Sigmoid colon (tissue), 7 donors: ENCODE measurements at places on chromosomes 1 and 21. TPM values are rescaled to one million over a fixed set of nuclear protein-coding genes. Genes with fewer than 3 reads are reported as not detected.

GRCh38 chr1:208919371-208919770, 664.1 kb upstream of the CAMK1G start:
- no peak for DNase-seq

DNA sequence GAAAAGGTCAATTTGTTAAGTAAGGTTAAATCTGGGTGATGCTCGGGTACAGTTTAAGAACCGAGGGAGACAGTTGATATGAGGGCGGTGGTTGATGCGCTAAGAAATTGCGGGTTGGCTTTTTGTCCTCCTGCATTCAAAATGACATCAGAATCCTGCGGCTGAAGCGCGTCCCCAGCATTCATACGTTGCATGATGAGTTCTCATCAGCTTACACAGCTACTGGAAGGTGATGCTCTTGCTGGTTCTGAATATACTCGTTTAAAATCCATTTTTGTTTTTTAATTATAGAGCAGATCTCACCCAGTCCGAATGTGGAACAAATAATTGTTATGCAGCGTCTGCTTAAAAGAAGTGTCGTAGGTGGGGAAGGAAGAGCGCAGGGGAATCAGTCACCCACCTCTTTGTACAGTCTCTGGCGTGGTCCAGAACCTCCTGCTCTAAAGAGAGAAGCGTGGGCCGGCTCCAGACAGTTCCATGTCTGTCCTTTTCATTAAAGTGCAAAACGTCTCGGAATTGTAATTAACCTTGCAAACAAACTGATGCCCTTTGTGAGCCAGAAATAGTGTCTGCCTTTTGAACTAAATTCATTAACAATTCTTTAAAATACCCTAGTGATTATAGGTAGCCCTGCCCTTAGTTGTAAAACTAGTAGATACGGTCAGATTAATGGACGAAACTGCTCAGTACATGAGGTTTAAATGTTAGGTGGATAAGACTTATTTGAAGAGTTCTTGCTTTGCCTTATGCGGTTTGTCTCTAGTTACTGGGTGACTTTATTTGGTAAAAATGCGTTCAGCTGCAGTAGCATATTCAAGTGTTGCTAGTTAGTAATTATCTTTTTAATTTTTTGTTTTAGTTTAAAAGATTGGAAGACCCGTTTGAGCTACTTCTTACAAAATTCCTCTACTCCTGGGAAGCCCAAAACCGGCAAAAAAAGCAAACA, 741 bp downstream of the RGS2 start:
- peak; percentile 72 for DNase-seq

GRCh38 chr21:45457161-45457831, 52.3 kb downstream of the COL18A1 start:
- DNase-seq: peak; percentile 58

DNA sequence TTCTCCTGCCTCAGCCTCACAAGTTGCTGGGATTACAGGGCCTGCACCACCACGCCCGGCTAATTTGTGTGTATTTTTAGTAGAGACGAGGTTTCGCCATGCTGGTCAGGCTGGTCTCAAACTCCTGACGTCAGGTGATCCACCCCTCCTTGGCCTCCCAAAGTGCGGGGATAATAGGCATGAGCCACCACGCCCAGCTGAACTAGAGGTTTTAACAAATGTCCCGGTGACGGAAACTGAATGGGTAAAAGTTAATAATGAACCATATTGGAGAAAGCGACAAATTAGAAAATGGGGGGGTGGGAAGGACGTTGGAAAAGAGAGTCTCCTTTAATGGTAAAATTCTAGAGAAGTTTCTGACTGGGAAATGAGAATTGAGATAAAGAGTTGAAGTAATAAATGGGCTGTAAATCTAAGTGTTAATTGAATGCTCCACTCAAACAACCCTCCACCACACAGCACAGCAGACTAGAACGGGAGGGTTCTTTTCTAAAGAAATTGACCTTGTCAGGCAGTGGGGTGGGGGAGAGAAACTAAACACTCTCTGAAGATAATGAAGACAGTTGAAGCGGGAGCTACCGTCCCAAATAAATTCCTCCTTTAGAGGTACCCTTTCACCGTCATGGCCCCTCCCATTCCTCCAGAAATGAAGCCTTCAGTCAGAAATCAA, 46.9 kb upstream of the PUM1 start:
- DNase-seq: no peak

DNA sequence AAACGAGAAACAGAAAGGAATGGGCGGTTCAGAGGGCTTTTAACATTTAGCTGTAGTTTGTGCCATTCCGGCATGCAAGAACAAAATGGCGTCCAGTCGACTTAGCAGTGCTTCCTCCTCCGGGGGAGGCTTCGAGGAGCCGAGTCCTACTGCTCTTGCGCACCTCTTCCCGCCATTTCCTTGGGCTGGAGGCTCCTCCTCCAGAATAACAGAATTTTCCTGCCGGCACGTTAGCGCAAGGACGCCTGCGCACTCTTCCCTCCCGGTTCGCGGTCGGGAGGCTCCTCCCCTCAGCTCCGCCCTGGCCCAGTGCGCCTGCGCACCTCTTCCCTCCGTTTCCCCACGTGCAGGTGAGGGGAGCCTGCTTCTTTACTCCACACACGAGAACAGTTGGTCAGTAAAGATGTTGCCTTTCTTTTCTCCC, 1.0 kb downstream of the DMRTB1 start:
- DNase-seq: no peak

- no peak for DNase-seq
These were observed 33.0 kb downstream of the DHRS3 start for GRCh38 chr1:12584900-12585525.

- no peak for DNase-seq
These were observed 525.3 kb upstream of the DAB1 start for GRCh38 chr1:57949168-57949567.

GRCh38 chr1:153537376-153537730, 1.6 kb upstream of the S100A6 start:
- DNase-seq: peak; percentile 63

GRCh38 chr1:56125316-56125715, 454.0 kb downstream of the PLPP3 start:
- no peak for DNase-seq

DNA sequence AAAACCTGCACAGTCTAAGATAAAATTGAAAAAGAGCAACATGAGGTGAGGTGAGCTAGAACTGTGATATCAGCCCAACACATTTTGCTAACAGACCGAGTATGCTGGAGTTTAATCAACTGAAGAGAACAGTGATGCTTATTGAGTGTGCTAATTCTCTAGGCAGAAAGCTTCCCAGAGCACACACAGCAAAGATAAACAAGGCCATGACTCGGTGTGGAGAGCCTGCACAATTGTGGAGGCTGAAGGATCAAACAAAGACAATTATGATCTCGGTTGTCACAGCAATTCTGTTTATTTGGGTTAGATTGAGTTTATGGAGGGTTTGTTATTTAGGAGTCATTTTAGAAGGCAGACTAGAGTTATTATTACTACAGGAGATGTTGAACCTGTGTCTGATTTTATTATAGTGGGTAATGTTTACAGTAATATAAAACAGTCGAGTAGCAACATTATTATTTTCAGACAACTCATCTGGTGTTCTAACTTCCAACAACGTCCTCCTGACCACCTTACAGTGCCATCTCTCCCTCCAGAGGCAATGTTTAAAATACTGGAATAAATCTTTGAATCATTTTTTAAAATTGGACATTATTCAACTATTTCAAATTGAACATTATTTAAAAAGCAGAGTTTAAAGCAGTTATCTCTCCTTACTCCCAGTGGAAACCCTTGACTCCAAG, 40.2 kb downstream of the DPT start:
- no peak for DNase-seq

TLCD4 gene
- total RNA-seq: 11.1 TPM

NBPF10 gene
- 1.2 TPM for total RNA-seq

HES3 gene
- not detected for total RNA-seq

ERRFI1 gene
- 131 TPM for total RNA-seq

ARTN gene
- total RNA-seq: not detected
